ENCODE measurements at places on chromosomes 7 and 10.

- DNase-seq, result no peak
- no peaks in the 10 kb centered on the region for H3K36me3 ChIP-seq
- no peaks in the 10 kb centered on the region for H3K27me3 ChIP-seq
- H3K4me1 ChIP-seq, result no peaks in the 10 kb centered on the region
Observed at GRCh38 chr10:16919121-16919982, 102.1 kb upstream of the RSU1 start.

- H3K4me1 ChIP-seq, result no peaks in the 10 kb centered on the region
- no peak for DNase-seq
- no peaks in the 10 kb centered on the region for H3K36me3 ChIP-seq
- H3K4me3 ChIP-seq, result no peak overlapping the region
- no peaks in the 10 kb centered on the region for H3K27me3 ChIP-seq
Observed at GRCh38 chr7:97174303-97174702, 56.8 kb downstream of the SDHAF3 start.

GRCh38 chr10:115963848-115964247, 309.2 kb downstream of the GFRA1 start:
- no peaks in the 10 kb centered on the region for H3K36me3 ChIP-seq
- H3K27ac ChIP-seq, result no peak overlapping the region
- peaks cover 19% of the 10 kb centered on the region for H3K27me3 ChIP-seq
- no peak for DNase-seq
- H3K4me3 ChIP-seq, result no peak overlapping the region

DNA sequence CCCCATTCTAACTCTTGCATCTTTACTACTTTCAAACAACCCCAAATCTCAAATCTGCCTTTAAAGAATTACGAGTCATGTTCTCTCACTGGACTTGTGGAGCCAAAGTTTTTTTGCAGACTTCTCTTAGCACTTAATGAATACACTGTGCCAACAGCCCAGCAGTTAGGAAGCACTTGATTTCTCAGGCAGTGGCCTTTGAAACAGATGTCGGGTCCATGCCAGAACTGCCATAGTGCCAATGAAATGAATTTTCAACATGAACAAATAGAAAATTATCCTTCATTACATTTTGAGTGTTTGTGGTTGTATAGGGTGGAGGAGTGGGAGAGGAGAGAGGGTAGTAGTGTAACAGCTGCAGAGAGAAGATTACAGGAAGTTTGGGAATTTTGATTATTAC, 5.9 kb downstream of the BORCS7 start:
- no peak overlapping the region for H3K4me3 ChIP-seq
- H3K4me1 ChIP-seq, result no peaks in the 10 kb centered on the region
- H3K27ac ChIP-seq, result no peak overlapping the region
- no peak for DNase-seq
- H3K36me3 ChIP-seq, result no peaks in the 10 kb centered on the region

DNA sequence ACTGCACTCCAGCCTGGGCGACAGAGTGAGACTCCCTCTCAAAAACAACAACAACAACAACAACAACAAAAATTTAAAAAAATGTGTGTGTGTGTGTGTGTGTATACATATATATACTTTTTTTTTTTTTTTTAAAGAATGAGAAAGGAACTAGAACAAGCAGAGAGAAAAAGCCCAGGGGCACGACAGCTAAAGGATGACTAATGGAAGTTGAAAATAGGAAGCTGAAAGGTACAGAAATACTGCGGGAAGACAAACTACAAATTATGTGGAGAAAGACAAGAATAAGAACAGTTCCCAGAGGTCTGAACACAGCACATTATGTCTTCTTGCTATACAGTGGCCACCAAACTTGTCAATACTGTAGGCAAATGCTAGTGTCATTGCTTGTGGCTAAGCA, 141.9 kb upstream of the PRSS1 start:
- H3K4me3 ChIP-seq, result no peak overlapping the region
- H3K4me1 ChIP-seq, result no peaks in the 10 kb centered on the region
- H3K27me3 ChIP-seq, result peaks cover 60% of the 10 kb centered on the region
- no peak overlapping the region for H3K27ac ChIP-seq

GRCh38 chr10:79088176-79088575, 19.4 kb downstream of the ZMIZ1 start:
- DNase-seq, result no peak
- H3K27me3 ChIP-seq, result no peaks in the 10 kb centered on the region
- H3K27ac ChIP-seq, result no peak overlapping the region
- H3K4me1 ChIP-seq, result peaks cover 60% of the 10 kb centered on the region
- no peak overlapping the region for H3K4me3 ChIP-seq

GRCh38 chr10:8350250-8350967, 295.9 kb downstream of the GATA3 start:
- peaks cover 17% of the 10 kb centered on the region for H3K4me1 ChIP-seq
- H3K36me3 ChIP-seq, result no peaks in the 10 kb centered on the region
- H3K27ac ChIP-seq, result no peak overlapping the region
- no peak overlapping the region for H3K4me3 ChIP-seq
- DNase-seq, result no peak
